MV-4-11 (cell line): ENCODE measurements at places on chromosomes 1 and 21.

- DNase-seq = no peak
Measured at GRCh38 chr1:21774835-21775549, 8.0 kb downstream of the USP48 start.

- DNase-seq = no peak
Measured at GRCh38 chr1:158311066-158311465, 20.3 kb downstream of the CD1B start.

- DNase-seq = no peak
Measured at GRCh38 chr1:95096218-95096841, 20.8 kb upstream of the TLCD4 start.

DNA sequence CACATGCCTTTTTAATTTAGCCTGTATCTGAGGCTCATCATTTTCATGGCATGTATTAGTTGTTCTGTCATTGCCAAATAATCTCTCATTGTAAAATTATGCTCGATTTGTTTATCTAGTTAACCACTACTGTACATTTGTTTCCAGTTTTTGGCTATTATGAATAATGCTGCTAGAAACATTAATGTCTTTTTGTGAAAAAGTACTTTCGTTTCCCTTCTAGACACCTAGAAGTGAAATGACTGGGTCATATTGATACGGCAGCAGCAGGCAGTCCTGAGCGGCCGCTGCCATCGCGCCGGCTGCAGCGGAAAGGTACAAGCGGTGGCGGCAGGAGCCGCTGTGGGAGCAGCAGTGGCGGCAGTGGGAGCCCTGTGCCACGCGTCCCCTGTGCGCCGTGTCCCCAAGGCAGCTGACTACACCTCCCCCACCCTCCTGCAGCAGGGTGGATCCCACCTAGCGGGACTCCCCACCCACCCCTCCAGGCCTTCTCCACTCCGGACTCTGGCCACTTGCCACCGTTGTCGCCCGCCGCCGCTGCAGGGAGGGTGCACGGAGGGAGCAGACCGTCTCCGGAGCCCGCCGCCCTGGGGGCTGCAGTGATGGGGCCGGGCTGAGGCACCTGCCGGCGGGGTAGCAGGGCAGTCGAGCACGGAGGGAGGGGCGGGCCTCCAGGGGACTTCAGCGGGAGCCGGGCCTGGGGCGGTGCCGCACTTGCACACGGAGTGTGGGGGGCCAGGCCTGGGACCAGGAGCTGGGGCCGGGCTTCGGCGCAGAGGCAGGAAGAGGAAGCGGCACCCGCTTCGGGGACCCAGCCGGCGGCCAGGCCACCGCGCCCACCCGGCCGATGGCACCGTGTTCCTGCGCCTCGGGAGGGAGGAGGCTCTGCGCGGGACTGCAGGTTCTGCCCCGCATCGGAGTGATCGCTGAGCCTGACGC, 66.8 kb upstream of the RGS7 start:
- DNase-seq = no peak

DNA sequence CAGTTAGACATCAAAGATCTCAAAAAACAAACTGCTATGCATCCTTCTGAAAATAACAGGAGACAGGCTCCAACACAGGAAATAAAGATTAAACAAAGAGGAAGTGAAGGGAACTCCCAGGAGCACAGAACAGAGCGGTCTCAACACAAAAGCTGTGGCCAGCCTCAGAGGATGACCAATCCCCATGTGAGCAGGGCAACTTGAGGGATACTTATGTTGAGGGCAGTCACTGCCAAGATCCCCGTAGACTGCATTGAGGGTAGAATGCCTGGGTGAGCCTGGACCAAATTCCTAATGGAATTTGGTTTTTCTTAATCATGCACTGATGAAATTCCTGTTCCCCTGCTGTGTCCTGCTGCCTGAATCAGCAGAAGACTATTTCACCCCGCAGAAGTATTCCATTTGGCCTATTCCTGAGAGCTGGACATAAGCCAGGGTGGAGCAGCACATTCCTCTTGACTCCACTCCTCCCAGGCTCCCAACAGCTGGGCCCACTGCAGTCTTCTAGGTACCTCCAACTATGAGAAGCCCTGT, 49.0 kb downstream of the JAK1 start:
- DNase-seq = peak; percentile 92

GRCh38 chr1:172477216-172477615, 33.3 kb upstream of the PIGC start:
- no peak for DNase-seq

GRCh38 chr1:236057546-236057945, 7.3 kb downstream of the NID1 start:
- no peak for DNase-seq

GRCh38 chr1:23736437-23737134, 6.7 kb upstream of the ELOA start:
- DNase-seq = no peak

- DNase-seq = no peak
Measured at GRCh38 chr1:6785318-6785727, at the start of gene CAMTA1. CAMTA1 (plus strand) TSS chr1:6785454; CDS start chr1:6785531, 77 bp downstream.

GRCh38 chr1:183887826-183888819, 83.2 kb downstream of the RGL1 start:
- DNase-seq = no peak

DNA sequence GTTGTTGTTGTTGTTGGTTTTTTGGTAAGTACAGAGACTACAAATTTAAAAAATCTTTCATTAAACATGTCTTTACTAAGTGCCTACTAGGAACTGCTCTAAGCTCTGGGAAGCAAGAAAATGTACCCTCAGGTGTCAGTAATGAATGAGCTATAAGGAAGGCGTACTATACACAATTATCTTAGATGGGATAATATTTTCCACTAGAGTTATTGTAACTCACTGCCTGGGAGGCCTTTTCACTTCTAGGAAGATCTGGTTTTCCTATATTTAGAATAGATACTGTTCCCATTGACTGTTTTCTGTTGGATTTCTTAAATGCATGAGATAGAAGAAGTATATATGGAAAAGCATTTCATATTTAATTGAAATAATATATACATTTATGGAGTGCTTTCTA, 19.6 kb downstream of the CLIC4 start:
- no peak for DNase-seq

DNA sequence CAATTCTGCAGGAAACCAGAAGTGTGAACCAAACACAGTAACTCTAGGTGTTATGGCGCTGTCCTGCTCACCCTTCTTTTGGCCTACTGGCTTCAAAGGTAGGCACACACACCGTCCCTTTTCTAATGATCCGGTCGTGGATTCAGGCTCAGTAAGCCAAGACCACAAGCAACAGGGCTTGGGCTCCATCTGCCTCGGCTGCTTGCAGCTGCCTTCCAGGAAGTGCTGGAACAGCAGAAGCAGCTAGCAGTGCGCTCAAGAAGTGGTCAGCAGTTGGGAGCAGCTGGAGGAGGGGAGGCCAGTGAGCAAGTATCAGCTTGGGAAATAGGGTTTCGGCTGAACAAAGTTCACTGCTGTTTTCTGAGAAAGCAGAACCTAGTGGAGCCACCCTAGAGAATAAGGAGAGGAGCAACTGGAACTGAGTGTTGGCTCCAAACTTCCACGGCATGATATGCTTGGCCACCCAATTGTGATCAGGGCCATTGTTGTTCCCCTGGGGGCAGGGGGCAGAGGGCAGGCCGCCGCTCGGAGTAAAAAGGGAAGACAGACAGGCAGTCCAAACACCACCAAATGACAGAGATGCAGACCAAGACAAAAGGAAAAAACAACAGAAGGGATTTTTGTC, 173.4 kb downstream of the TOMM20 start:
- peak; percentile 98 for DNase-seq

DNA sequence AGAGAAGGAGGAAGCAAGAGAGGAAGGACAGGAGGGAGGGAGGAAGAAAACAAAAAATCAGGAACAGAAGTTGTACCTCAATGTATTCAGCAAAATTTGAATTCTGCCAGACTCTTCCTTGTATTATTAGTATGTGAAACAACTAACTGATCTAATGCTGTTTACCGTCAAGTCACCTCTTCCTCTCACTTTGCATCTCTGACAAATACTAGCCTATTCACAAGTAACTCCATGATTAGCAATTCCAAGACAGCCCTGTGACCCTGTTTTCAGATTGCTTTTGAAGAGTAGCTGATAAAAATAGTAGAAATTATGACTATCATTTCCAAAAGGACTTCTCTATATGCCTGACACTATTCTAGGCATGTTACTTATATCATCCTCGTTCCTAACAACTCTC, 445.4 kb downstream of the NEGR1 start:
- DNase-seq = no peak

DNA sequence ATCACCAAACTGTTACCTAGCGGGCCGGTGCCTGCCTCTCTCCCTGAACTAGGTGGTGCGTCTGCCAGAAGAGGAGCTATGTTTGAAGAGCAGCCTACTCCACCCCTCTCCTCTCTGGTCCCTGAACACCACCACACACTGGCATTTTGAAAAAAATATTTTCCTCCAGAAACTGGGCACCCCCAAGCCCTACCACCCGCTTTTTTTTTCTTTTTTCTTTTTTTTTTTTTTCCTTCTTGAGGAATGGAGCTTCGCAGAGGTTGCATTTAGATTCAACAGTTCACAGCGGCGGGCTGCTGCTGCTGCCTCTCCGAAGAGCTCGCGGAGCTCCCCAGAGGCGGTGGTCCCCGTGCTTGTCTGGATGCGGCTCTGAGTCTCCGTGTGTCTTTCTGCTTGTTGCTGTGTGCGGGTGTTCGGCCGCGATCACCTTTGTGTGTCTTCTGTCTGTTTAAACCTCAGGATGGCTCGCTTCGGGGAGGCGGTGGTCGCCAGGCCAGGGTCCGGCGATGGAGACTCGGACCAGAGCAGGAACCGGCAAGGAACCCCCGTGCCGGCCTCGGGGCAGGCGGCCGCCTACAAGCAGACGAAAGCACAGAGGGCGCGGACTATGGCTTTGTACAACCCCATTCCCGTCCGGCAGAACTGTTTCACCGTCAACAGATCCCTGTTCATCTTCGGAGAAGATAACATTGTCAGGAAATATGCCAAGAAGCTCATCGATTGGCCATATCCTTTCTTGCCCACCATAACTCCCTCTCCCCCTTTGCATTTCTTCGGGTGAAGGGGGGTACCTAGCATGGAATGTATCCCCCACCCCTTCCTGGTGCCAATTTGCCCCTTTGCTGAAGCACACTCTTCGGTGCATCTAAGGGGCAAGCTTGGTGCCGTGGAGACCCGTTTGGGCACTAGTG, at the start of gene CACNA1E:
TSS of gene CACNA1E (plus strand) at position 233 of the 911 bp plus-strand sequence. CDS start at position 461, 228 bp downstream.
- DNase-seq = no peak

DNA sequence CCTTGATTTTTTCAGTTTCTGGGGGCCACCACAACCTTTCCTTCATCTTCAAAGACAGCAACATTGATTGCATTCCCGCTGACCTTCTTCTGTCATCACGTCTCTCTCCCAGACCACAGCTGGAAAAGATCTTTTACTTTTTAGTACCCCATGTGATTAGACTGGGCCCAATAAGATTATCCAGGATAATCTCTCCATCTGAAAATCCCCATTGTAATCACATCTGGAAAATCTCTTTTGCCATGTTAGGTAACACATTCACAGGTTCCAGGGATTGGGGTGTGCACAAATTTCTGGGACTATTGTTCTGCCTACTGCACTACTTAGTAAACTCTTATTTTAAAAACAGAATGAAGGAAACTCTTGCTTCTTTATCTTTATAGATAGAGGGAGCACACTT, 47.1 kb upstream of the INSL5 start:
- DNase-seq = no peak

DNA sequence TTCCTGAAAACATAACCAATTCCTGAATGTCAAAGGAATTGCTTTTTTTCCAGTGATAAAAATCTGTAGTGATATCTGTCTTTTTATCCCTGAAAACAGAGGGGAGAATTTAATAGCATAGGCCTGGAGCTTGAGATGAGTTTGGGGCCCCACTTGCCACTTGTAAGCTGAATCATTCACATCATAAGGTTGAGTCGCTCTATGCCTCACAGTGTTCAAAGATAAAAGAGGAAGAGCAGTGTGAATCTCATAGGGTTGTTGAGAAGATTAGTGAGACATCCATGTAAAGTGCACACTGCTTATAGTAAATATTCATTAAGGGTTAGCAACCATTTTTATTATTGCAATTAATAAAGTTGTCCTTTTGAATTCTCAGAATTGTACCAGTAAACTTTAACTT, 271.3 kb downstream of the DNM3 start:
- DNase-seq = peak; percentile 6

- no peak for DNase-seq
Measured at GRCh38 chr1:29289493-29289892, 53.2 kb downstream of the PTPRU start.

GRCh38 chr1:232484856-232485255, 145.1 kb downstream of the SIPA1L2 start:
- no peak for DNase-seq

GRCh38 chr1:98842241-98842640, 162.4 kb downstream of the PLPPR5 start:
- no peak for DNase-seq

- DNase-seq = no peak
Measured at GRCh38 chr1:231940701-231941100, 314.1 kb downstream of the DISC1 start.

GRCh38 chr21:14699433-14700407, 153.6 kb upstream of the SAMSN1 start:
- no peak for DNase-seq

DNA sequence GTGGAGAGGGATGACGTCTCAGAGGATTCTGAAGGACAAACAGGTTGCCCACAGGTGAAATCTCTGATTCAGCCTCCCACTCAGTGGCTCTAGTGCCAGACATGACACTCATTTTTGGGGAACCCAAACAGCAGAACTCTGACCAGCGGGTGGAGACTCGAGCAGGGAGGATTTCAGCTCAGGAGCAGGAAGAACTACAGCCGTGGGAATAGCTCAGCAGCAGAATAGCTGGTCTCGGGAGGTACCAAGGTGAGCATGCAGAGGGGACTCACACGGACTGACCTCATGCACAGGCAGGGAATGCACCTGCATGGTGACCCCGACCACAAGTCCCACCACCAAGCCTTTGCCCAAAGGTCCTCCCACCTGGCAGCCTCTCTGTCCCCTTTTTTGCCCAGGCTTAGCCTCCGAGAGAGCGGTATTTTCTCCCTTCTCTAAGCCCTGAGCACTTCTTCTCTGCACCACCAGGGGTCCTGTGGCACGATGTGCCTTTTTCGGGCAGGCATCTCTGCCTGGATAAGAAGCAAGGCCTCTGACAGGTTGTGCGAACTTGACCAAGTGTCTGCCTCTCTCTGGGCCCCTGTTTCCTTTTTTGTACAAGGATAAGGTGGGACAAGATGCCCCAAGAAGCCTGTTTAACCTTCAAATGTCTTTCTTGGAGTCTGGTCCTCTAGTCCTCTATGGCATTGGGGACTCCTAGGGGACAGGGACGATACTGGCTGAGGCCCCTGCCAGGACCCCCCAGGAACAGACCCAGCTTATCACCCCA, 8.8 kb upstream of the FGR start:
- peak; percentile 44 for DNase-seq

- DNase-seq = no peak
Measured at GRCh38 chr1:7388488-7389185, 382.5 kb upstream of the VAMP3 start.

- DNase-seq = peak; percentile 64
Measured at GRCh38 chr1:235093696-235094592, 34.7 kb downstream of the TOMM20 start.

DNA sequence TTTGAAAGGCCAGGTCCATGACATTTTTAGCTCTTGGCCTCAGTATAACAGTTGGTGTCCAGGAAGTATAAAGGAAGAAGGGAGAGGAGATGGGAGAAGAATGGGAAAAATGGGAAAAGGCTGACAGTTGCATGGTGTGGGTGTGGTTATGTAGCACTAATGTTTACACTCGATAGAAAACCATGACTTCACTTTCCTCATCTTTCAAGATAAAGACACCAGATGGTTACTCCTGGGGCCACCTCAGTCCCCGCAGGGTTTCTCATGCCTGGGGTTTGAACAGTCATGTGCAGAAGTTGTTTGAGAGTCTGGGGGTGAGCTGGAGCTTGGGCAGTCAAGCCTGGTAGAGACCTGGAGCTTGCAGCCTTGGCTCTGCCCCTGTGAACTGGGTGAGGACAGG, 7.9 kb downstream of the PGBD2 start:
- DNase-seq = no peak

- DNase-seq = no peak
Measured at GRCh38 chr1:61606448-61607312, 118.3 kb downstream of the TM2D1 start.
